ENCODE measurements at places on chromosomes 4 and X. TPM values are rescaled to one million over a fixed set of nuclear protein-coding genes. Genes with fewer than 3 reads are reported as not detected.

GRCh38 chrX:53686151-53686885, at the start of gene HUWE1:
Gene HUWE1 (minus strand): TSS chrX:53686719. CDS start chrX:53654107, 32,612 bp downstream.
- DNase-seq: no peak

- no peak for DNase-seq
Measured at GRCh38 chr4:112279025-112279881, 6.5 kb downstream of the TIFA start.

DNA sequence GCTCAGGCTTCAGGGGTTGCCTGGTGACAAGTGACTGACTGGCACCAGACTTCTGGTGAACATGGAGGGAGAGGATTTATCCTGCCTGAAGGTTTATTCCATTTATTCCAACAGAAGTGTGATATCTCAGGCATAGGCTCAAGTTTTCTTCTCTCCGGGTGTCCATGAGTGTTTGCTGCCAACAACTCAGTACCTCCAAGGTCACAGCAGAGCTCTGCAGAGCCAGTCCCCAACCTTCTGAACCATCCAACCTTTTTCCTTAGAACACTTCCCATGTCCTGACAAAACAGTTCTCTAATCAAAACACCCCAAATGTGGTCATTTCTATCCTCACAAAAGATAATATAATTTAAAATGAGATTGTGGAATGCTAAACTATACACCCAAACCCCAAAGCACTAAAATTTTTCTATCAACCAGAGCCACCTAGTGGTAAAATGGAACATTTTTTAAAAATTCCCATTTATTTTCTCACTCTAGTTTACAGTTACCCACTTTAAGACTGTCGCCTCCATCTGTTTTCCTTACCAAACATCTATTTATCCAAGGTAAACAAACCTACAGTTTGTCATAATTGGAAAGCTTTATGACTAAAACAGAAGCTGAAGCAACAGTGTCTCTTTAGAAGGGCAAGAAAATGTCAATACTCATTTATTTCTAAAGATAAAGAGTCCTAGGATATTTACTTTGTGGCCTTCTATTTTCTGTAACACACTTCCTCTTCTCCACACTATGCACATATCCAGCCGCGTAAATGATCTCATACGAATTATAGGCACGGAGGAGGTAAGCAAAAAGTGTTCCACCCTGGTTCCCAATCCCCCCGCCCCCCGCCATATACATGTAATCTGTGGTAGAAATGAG, 39.5 kb downstream of the TMEM154 start:
- no peak for DNase-seq

- no peak for DNase-seq
Measured at GRCh38 chr4:113358784-113359183, 309.3 kb downstream of the ANK2 start.

DNA sequence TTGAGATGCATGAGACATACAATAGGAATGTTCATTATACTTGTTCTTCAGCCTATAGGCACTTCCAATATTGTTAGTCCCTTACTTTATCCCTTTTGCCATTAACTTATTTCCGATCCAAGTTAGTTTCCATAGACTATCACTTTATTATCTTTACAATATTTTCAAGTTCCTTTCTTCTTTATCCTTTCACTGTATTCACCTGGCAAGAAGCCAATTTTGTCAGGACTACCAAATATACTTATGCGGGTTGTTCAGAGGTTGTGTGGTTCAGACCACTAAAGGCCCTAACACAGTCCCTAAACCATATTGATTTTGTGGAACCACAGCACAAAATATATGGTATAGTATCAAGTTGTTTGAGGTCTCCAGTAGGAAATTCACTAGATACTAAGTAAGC, 245.0 kb upstream of the HTR2C start:
- DNase-seq: no peak

GRCh38 chrX:38896724-38897298, 95.6 kb downstream of the MID1IP1 start:
- no peak for DNase-seq

GRCh38 chr4:183936047-183936446, 30.9 kb downstream of the STOX2 start:
- DNase-seq: no peak

GRCh38 chr4:176774852-176775251, 17.9 kb downstream of the VEGFC start:
- no peak for DNase-seq

GRCh38 chrX:100409610-100410590, at the start of gene PCDH19:
Gene PCDH19 (minus strand): TSS chrX:100410273. CDS start chrX:100408597, 1,676 bp downstream.
- DNase-seq: no peak

- DNase-seq: no peak
Measured at GRCh38 chr4:55125087-55125721, at the start of gene KDR. Gene KDR (minus strand): TSS chr4:55125595. CDS start chr4:55125293, 302 bp downstream.

DNA sequence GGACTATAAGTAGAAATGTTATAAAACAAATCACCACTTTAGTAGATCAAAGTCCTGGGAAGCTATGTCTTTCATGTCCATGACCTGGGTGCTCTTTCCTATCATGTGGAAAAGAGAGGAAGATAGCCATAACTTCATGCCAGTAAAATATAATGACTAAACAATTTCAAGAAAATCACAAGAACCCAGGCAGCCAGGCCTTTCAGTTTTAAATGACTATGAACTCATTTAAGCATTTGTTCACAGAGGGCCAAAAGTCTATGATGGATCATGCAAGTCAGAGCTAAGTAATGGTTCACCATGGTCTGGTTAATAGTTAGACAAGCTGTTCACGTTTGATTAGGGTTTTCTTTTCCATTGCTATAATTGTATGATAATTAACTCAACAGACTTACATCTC, 155.8 kb downstream of the PPARGC1A start:
- peak; percentile 1 for DNase-seq

GRCh38 chrX:40866893-40867292, 131.6 kb upstream of the MED14 start:
- DNase-seq: no peak

DNA sequence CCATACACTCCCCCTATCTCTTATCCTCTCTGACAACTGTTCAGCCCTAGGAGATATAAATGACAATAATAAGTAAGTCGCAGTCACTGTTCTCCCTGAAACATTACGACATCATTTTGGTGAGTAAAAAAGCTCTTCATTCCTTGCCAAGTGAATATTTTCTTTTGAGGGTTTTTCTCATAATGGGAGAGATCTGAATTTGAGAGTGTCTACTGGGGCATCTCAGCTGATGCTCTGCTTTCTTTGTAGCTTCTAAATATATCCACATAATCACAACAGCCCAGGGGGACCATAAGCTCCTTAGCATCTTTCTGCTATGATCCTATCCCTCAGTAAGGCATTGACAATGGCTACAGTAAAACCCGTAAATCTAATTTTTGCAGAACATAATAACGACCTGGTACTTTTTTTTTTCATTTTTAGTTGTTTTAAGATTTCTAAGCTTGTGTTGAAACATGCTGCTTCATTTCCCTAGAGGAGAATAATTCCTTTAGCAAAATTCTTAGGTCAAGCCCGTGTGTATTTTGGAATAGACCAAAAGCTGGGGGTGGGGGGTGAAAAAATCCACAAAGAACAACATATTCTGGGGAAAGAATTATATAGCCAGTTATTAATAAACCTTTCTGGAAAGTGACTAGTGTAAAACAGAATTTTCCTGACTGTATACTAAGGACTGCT, 78.1 kb upstream of the GPM6B start:
- DNase-seq: no peak

GRCh38 chr4:138674209-138674608, 341.4 kb upstream of the NOCT start:
- no peak for DNase-seq

DNA sequence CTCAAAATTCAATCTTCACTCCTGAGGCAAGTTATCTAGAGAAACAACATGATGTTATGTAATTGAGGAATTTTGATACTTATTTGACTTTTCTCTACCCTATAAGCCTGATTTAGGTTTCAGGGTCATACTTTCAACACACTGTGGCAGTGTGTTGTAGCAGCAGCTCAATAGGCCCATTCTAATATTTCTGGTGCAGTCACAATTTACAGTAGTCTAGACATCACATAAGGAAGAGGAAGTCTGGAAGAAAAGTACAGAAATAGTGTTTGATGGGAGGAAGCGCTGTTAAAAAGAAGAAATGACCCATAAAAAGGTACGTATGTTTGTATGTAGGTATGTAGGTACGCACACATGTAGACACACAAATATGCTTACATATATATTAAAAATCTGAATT, 194.3 kb downstream of the ARHGAP24 start:
- DNase-seq: no peak

DNA sequence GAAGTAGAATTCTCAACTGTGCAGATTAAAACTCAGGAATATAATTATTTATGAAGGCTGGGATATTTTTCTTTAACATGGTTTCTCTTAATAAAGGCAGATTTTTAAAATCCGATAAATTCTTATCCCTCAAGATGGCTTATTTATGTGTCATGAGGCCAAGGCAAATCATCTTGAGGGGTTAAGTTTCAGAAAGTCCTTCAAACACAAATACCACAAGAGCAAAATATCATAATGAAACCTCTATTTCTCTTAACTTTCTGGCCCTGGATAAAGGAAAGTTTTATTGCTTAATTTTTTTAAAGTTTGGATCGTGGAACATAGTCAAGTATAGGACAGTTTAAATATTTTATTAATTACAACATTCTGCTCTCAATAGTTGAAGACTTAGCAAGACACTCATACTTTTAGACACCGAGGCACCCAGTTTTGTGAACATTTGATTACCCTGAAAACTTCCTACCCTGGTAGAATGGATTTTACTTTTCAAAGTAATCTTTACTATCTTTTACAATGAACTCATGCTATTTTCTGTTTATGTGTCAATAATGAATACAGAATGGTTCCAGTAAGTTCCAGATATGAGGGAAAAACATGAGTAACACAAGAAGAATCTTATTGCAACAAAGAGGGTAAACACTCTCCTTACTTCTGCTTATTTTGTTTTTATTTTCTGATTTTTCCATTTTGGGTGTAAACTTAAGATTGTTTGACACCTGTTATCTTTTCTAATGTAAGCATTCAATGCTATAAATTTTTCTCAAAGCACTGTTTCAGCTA, 200.7 kb upstream of the IL15 start:
- no peak for DNase-seq

DNA sequence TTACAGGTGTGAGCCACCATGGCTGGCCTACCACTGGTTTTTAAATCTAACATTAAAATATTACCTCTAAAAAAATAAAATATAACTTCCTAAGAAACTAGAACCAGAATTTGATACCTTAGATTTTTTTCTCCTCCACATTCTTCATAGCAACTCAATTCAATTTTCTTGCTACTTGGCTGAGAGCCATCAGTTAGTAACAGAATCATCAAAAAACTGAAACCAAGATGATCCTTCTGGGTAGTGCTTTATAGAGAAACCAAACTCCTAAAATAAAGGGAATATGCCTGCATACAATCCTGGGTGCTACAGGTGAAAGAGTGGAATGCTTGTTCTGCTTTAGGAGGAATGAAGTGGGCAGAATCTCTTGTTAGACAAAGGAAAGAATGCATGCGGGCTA, 64.4 kb downstream of the RPS3A start:
- no peak for DNase-seq

GRCh38 chrX:110568441-110568840, 209.8 kb downstream of the RTL9 start:
- DNase-seq: no peak

GRCh38 chrX:45761920-45762319, 561.2 kb upstream of the DIPK2B start:
- no peak for DNase-seq

DNA sequence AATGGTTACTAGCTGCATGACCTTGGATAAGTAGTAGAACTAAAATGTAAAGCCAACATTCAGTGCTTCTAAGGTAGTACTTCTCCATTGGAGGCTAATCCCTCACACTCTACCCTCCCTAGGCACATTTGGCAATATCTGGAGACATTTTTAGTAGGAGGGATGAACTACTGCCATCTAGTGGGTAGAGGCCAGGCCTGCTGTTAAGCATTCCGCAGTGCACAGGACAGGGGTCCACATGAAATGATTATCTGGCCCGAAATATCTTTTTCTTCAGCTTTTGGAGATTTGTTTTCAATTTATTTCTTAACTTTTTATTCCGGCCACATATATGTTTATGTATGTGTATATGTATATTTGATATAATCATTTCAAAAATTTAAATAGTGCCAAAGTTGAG, 36.0 kb upstream of the SPANXC start:
- no peak for DNase-seq

GRCh38 chr4:82071951-82072350, 301.8 kb downstream of the HNRNPD start:
- no peak for DNase-seq

RHOH gene
- polyA plus RNA-seq: 66.6 TPM

RASSF6 gene
- 0.33 TPM for polyA plus RNA-seq

ADGRG4 gene
- not detected for polyA plus RNA-seq

STBD1 gene
- polyA plus RNA-seq: 0.05 TPM

MAGEA12 gene
- not detected for polyA plus RNA-seq

IL1RAPL1 gene
- polyA plus RNA-seq: not detected

CENPC gene
- 26.1 TPM for polyA plus RNA-seq

SGMS2 gene
- polyA plus RNA-seq: not detected

FGF5 gene
- polyA plus RNA-seq: 1.3 TPM

Measured in GM12878 (cell line).